Regular cardiac myocyte (primary cell): ENCODE measurements at places on chromosomes 5 and 9. TPM values are rescaled to one million over a fixed set of nuclear protein-coding genes. Genes with fewer than 3 reads are reported as not detected.

The GPR151 gene
- not detected in 2 replicates for total RNA-seq

The ANKRD34B gene
- not detected in 2 replicates for total RNA-seq

The GNE gene
- 33.4 and 34.7 TPM in 2 replicates for total RNA-seq

The QRFP gene
- not detected in 2 replicates for total RNA-seq

The GRM6 gene
- total RNA-seq: not detected in 2 replicates

The STC2 gene
- 449 and 1,347 TPM in 2 replicates for total RNA-seq

The MOCS2 gene
- 43.4 and 45.8 TPM in 2 replicates for total RNA-seq

The TLR4 gene
- 43.1 and 58.5 TPM in 2 replicates for total RNA-seq

The ECM2 gene
- total RNA-seq: 2.7 and 22.6 TPM in 2 replicates

The PTGDS gene
- 1.7 TPM in 1 of 2 replicates, not detected in the other for total RNA-seq

The BTNL3 gene
- total RNA-seq: not detected in 2 replicates

The OR2K2 gene
- total RNA-seq: not detected in 2 replicates

The SPOUT1 gene
- total RNA-seq: 10.4 and 26.3 TPM in 2 replicates

The KIF24 gene
- total RNA-seq: 0.85 and 2.7 TPM in 2 replicates

The MYO10 gene
- 57.8 and 104 TPM in 2 replicates for total RNA-seq

The GPR150 gene
- 0.96 and 2.5 TPM in 2 replicates for total RNA-seq

The NR5A1 gene
- total RNA-seq: under 0.01 TPM in 1 of 2 replicates, not detected in the other

The PHYHD1 gene
- total RNA-seq: 5.0 and 5.9 TPM in 2 replicates

The CER1 gene
- total RNA-seq: not detected in 2 replicates

The AGXT2 gene
- total RNA-seq: not detected in 2 replicates

The NPM1 gene
- total RNA-seq: 1,405 and 1,642 TPM in 2 replicates

The NRG2 gene
- 0.56 and 0.77 TPM in 2 replicates for total RNA-seq

The MEIKIN gene
- total RNA-seq: under 0.01 TPM in 1 of 2 replicates, not detected in the other

The PFN3 gene
- total RNA-seq: not detected in 2 replicates

The DPP7 gene
- total RNA-seq: 33.9 and 69.9 TPM in 2 replicates

The CTSV gene
- total RNA-seq: under 0.01 and 0.38 TPM in 2 replicates

The IRX1 gene
- 0.19 TPM in 1 of 2 replicates, not detected in the other for total RNA-seq

The SPAG8 gene
- 0.58 and 1.1 TPM in 2 replicates for total RNA-seq

The CCDC112 gene
- 6.1 and 7.3 TPM in 2 replicates for total RNA-seq

The CCNJL gene
- total RNA-seq: 0.58 and 0.85 TPM in 2 replicates

The PAPPA gene
- total RNA-seq: 143 and 435 TPM in 2 replicates

The INSL6 gene
- total RNA-seq: not detected in 2 replicates
